NCI-H1417 (cell line): ENCODE measurements at places on chromosomes 12 and 14.
A peak's percentile ranks its signal among the peaks of the same experiment; 100 is the strongest.

GRCh38 chr12:5661811-5662210 lies 229.9 kb downstream of the NTF3 start:
- no peak for DNase-seq

- no peak for DNase-seq
Observed at GRCh38 chr14:59427653-59428580, 37.3 kb downstream of the GPR135 start.

DNA sequence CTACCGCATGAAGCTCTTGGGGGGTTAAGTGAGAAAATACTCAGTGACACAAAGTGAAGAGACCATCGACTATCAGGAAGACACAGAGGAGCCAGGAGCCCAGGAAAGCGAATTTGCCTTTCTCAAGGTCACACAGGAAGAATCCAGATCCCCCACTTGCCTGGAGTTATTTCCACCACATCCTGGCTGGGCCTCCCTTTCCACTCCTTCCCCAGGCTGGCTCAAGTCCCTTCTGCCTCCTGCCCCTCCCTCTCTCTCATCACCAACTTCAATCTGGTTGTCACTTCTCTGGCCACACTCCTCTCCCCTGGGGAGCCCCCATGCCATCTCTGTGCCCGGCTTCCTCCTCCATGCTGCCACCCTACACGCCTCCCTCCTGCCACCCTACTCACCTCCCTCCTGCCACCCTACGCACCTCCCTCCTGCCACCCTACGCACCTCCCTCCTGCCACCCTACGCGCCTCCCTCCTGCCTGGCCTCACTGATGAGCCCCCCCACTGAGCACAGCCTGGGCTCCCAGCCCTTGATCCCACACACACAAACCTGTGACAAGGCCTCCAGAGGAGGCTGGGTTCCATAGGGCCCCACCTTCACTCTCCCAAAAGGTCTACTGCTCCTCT lies 6.3 kb downstream of the SCNN1A start:
- DNase-seq: no peak

DNA sequence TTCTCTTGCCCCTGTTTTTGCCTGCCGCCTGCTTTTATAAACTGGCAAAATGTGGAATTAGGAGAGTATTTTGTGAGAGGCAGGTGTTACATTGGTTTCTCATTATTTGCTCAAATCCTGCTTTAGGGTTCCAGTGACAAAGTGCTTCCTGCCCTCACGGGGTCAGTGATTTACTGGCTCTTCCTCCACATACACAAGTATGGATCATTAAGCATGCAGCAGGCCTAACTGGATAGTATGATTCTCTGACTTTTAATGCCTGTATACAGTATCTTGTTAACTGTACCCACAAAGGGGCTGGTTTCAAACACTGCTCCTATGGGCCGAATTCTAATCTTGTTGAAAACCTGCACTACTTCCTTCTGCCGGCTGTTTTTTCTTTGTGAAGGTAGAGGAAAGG lies 63.2 kb downstream of the PTCSC3 start:
- peak; percentile 50 for DNase-seq

- DNase-seq: no peak
Observed at GRCh38 chr14:63203618-63204406, 431 bp upstream of the RHOJ start.

GRCh38 chr14:76644855-76645518 lies 116.3 kb upstream of the VASH1 start:
- peak; percentile 56 for DNase-seq

DNA sequence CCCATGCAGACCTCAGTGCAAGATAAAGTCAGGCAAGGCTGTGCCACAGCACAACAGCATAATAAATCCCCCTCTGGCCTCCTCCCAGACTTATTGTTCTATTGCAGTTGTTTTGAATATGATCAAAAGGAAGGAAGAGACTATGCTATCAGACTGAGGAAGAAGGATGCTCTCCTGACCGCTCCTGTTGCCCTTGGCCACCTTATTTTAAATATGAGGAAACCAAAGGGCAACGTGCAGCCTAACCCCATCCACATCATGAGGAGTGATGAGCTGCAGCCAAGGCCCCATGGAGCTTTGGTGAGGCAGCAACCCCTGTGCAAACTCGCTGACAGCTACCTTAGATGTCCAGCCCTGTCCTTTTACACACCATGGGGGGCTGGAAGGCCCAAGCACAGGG lies 291.7 kb downstream of the ZFP36L1 start:
- no peak for DNase-seq
